ENCODE measurements at places on chromosomes 12 and 14.

- DNase-seq = no peak
Measured at GRCh38 chr12:53208877-53209463, 1.9 kb upstream of the ITGB7 start.

- DNase-seq = no peak
Measured at GRCh38 chr12:103586791-103587370, at the start of gene STAB2. Gene STAB2, plus strand, starts transcription at chr12:103587273. Its CDS starts 204 bp downstream, at chr12:103587477.

DNA sequence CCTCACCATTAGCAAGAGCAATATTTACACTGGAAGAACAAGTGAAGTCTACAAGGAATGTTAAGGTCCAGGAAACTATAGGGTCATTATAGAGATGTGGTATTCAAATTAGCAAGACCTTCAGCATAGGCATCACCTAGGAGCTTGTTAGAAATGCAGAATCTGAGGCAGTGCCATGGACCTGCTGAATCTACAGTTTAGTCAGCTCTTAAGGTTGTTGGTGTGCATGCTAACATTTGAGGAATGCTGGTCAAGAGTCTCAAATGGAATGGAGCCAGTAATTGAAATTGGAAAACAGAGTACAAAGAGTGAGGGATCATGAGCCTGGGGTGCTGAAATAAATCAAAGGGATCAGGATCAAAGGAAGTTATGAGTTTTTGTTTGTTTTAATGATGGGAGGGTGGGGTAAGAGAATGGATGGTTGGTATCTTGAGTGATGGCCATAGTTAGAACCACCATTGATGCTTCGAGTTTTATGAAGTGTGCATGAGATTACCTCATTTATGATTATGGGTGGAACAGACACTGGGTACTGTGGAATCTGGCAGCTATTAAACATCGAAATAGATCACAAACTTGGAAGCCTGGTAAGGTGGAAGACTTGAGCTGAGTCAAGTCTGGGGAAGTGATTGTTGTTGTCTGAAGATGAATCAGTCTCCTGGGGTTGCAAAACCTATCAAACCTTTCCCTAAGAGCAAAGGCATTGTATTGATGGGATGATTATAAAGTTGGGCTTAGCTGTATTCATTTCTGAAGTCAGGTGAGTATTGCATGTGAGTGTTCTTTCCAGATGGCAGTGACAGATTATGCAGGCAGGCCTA is 323.3 kb upstream of the E2F7 start:
- DNase-seq = no peak

- no peak for DNase-seq
Measured at GRCh38 chr14:54440037-54440436, 1.1 kb downstream of the CNIH1 start.
